Cerebellar nuclear complex (tissue), 1 donor: ENCODE measurements at places on chromosomes 6 and 20.

GRCh38 chr6:28651161-28651560 is 125.5 kb downstream of the GPX5 start:
- no peak for DNase-seq

- DNase-seq, result no peak
Observed at GRCh38 chr6:53520320-53520928, 24.5 kb downstream of the GCLC start.

DNA sequence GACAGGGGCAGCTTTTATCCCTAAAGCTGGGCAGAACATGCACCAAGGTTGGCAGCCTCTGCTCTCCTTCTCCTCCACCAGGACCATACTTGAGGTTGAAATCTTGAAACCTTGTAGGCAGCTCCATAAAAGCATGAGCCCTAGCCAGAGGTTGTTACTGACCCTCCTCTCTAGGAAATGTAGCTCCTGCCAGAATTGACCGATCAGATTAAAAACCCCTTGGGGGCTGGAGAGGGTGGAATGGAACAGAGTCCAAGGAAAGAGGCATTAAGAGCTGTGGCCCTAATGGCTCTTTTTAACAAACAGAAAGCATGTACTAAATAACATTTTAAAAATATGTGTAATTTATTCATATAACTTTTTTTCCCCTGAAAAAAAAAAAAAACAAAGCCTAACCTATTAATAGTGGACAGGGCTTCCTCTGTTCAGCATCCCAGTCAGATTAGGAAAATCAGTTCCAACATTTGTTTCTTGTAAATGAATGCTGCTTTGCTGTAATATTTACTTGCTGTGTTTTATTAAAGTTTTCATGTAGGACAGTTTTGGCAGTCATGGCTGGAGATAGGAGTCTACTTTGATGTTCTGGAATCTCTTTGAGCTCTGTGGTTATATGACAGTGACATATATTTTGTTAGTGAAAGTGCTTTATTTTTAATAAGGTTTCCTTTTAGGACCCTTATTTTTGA is 41.3 kb downstream of the MTHFD1L start:
- no peak for DNase-seq

DNA sequence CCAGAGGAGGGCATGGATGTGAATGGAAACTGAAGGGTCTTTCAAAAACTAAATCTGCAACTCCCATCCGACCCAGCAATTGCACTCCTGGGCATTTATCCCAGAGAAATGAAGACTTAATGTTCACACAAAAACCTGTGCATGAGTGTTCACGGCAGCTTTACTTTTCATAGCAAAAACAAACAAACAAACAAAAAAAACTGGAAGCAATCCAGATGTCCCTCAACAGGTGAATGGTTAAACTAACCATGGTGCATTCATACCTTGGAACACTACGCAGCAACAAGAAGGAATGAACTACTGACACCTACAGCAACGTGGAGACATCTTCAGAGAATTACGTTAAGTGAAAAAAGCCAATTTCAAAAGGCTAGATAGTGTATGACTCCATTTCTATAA is 32.2 kb downstream of the PMEPA1 start:
- DNase-seq, result no peak

GRCh38 chr20:48742233-48742632 is 85.6 kb downstream of the PREX1 start:
- DNase-seq, result no peak

DNA sequence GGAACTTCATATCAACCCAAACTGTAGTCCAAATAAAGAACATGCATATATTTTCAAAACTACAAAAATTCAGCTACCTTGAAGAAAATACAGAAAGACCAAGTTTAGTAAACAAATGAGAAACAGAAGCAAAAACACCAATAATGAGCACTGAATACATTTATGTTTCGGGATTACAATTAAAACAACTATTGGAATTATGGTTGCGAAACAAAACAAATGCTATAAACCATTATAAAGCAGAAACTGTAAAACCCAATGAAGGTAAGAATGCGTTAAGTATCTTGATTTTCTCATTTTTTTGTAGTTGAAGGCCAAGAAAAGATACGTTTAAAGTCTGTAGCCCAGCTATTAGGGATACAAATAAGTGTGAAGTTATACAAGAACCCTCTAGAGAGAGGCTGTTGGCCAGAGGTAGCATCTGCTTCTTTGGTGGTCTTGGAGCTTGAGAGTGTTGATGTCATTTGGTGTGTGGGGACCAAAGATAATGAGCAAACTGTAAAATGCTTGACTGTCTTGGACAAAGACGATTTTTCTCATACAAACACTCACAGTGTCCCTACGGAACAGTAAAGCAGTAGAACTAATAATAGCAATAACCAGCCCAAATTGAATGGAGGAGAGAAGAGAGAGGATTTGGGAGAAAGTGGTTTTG is 111.5 kb downstream of the PRND start:
- DNase-seq, result no peak

DNA sequence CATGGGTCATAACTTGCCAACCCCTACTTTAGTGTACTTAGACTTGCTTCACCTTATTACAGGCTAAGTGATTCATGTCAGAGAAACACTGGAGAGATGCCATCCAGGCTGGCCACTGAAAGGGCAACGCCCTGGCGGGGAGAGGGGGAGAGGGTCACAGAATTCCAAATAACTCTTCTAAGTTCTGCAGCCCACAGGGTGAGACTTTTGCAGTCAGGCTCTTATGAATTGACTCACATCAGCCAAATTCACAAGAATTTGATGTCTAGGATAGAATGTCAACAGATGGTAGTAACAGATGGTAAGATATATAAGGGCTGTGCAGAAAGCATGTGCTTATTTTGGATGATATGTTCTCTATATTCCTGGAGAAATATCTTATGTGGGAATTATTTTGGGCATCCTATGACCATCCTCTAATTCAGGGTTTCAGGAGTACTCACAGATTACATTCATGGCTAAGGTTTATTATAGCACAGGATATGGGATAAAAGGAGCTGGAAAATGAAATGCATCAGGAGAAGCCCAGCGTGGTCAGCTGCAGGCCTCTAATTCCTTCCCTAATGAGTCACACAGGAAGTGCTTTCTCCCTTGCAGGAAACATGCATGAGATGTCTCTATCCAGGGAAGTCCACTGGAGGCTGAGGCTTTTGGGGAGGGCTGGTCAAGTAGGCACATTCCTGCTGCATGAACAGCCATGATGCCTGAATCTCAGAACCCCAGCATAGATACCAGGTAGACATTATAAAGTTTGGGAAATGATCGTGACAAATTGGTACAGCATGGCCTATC is 58.7 kb upstream of the RIN2 start:
- DNase-seq, result no peak

GRCh38 chr20:53937339-53937741 is 133.1 kb downstream of the BCAS1 start:
- DNase-seq, result no peak
